ENCODE measurements at places on chromosomes 12 and 14.

DNA sequence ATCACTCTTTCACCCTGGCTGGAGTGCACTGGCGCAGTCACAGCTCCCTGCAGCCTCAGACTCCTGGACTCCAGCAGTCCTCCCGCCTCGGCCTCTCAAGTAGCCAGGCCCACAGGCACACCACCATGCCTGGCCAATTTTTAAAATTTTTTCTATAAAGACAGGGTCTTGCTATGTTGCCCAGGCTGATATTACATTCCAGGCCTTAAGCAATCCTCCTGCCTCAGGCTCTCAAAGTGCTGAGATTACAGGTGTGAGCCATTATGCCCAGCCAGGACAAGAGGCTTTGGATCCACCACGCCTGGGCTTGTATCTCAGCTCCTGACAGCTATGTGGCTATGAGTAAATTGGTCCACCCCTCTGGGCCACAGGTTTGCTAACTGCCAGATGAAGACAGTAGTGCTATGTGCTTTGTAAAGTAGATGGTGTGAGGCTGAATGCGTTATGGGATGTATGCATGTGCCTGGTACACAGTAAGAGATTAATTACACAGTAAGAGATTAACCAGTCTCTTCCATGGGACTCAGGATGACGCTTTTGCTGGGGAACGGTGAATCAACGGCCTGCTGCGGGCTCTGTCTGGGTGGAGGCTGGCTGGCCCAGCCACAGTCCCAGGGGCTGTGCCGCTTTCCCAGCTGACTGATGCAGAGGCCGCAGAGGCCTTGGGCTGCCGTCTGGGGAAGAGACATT is 53.3 kb upstream of the NCOR2 start:
- no peak for DNase-seq

- DNase-seq: no peak
Observed at GRCh38 chr14:51176839-51177238, 63.2 kb upstream of the TMX1 start.

- peak; percentile 10 for DNase-seq
Observed at GRCh38 chr14:69288011-69288771, 28.2 kb downstream of the GALNT16 start.

DNA sequence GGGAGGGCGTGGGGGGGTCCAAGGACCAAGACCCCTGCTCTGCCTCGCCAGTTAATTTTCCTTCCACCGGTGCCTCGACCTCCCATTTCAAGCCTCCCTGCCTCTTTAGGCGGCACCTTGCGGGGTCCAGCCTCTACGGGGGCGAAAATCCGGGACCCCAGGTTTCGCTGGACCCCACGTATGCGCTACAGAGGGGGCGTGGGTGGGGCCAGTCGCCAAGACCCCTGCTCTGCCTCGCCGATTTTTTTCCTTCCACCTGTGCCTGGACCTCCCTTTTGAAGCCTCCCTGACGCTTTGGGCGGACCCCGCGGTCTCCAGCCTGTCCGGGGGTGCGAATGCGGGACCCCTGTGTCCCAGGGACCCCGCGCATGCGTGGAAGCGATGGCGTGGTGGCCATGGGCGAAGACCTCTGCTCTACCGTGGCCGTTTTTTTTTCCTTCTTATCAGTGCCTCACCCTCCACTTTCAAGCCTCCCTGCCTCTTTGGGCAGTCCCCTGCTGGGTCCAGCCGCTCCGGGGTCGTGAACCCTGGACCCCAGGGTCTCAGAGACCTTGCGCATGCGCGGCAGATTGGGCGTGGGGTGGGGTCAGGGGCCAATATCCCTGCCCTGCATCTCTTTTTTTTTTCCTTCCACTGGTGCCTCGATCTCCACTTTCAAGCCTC is 324.2 kb downstream of the ALG10 start:
- DNase-seq: no peak

- no peak for DNase-seq
Observed at GRCh38 chr14:75803765-75804164, 142.7 kb downstream of the TTLL5 start.

GRCh38 chr12:30111719-30112118 is 328.0 kb upstream of the TMTC1 start:
- no peak for DNase-seq

- no peak for DNase-seq
Observed at GRCh38 chr12:70190262-70191010, 52.8 kb upstream of the CNOT2 start.

DNA sequence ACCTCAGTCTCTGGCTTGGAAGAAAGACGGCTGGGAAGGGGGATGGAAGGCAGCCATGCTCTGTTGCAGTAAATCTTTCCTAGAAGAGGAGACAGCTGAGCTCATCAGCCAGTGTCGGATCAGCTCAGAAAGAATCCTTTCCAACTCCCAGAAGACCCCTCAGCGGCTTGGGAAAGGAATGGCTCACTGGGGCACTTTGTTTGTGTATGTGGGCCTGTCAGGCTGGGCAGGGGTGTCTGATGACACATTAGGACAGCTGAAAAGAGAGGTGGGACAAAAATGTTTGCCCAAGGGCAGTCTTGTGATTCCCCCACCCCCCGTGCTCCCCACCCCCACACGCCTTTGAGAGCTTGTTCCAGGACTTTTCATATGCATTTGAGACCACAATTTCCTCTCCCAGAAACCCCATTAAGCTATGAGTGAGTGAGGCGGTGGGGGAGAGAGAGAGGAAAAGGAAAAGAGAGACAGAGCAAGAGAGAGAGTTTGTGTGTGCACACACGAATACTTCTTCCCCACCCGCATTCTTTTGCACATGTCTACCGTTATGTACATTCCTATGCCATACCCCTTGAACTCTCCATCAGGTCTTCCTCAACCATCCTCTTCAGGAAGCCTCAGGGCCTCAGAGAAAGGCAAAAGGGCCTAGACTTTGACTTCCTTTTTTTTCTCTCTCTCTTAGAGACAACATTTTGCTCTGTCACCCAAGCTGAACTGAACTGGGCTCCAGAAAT is 198.9 kb downstream of the ZFP36L1 start:
- DNase-seq: no peak

- DNase-seq: no peak
Observed at GRCh38 chr14:50123062-50123461, 6.7 kb upstream of the VCPKMT start.

DNA sequence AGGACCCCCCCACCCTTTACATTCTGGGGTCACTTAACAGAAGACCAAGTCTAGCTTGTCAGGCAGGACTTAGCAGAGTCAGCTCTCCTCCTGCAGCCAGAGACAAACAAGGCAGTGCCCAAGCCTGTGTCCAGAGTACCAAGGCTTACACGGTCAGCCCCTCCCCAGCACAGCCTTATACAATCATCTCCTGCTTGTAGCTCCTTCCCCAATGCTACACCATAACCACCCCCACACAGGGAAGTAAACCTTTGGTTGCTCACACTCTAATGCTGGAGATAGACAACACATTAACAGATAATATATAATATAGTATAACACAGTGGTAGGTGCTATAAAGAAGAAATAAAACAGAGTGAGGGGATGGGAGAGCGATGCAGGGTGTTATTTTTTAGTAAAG is 175.4 kb upstream of the PWP1 start:
- no peak for DNase-seq

GRCh38 chr14:32683679-32684078 is 255.0 kb upstream of the NPAS3 start:
- DNase-seq: no peak

GRCh38 chr14:29035134-29035533 is 268.5 kb downstream of the FOXG1 start:
- DNase-seq: no peak

DNA sequence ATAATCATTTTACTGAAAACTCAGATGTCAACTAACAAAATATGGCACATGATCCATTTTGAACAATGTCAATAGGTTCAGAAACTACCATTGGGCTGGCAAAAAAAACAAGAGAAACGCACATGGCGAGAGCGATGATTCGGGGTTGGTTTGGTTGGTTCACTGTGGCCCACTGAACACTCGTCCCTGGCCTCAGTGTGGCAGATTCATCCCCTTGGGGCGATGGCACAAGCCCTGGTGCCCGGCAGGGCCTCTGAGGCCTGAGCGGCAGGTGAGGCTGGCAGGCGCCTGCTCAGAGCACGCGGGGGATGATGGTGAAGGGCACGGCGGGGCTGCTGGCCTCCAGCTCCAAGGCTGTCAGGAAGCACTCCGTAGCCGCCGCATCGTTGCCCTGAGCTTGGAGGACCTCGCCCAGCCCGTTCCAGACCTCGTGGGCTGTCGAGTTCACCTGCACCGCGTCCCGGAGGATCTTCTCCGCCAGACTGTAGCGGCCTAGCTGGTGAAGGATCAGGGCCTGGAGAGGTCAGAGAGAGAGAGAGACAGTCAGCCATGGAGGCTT is 144.3 kb downstream of the CALM1 start:
- DNase-seq: no peak

- DNase-seq: no peak
Observed at GRCh38 chr12:14326699-14327098, 38.8 kb upstream of the ATF7IP start.

GRCh38 chr12:99600388-99600787 is 47.2 kb upstream of the GARIN6 start:
- DNase-seq: no peak

- DNase-seq: no peak
Observed at GRCh38 chr12:75587340-75588106, 76.1 kb upstream of the KRR1 start.

DNA sequence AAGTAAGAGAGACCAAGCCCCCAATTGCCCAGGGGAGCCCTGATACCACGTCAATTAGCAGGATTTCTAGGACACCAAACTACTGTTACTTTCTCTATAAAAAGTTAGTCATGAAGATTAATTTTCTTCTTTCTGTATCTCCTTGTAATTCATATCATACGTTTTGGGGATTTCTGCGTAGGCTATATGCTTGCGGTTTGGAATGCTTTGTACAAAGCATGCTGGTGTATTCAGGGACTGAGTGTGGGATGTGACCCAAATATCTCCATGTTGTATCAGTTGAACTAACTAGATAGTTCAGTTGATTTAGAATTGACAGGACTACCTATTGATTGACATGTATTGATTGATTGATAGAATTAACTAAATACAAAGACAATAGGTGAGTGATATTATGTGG is 7.7 kb downstream of the GPR33 start:
- DNase-seq: no peak

DNA sequence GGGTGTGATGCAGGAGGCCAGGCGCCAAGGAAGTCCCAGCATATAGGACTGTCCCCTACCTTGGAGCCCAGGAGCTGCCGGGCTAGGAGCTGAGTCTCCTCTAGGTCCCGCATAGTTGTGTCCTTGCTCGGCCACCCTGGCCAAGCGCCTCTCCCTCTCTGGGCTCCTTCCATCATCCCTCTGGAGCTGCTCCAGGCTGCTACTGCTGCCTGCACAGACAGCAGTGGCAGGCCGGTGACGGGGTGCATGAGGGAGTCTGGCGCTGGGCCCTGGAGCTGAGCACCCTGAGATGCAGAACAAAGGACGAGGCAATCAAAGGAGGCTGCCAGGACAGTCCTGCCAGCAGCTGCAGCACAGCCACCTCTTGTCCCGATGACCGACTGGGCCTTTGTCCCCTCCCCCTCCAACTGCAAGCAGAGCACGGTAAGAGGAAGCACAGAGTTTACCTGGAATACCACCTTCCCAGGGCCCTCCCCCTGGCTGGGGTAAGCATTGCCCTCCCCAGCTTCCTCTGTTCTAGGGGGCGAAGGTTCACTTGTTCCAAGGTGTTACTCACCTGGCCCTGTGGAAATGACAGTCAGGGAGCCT is 10.4 kb downstream of the DTX1 start:
- DNase-seq: no peak

- DNase-seq: no peak
Observed at GRCh38 chr12:52052468-52053186, 1.4 kb downstream of the NR4A1 start.

- DNase-seq: no peak
Observed at GRCh38 chr12:105948331-105948730, 190.4 kb downstream of the NUAK1 start.

- no peak for DNase-seq
Observed at GRCh38 chr12:113298861-113299545, 35.9 kb downstream of the SLC8B1 start.

DNA sequence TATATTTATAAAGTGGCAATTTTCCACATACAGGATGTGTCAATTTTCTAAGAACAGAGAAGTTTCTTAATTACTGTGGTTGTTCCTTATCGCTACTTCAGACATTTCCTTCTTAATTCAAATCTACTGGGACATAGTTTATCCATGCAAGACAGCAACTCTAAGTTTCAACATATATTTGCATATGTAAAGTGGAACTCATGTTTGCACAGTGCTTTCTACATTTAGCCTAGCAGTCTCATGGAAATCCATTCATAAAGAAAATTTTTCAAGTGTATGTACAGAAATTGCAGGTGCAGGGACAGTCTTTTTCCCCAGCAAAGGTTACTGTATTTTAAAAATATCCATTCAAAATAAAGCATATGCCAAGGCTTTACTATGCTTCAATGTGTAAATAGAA is 956.7 kb upstream of the SEL1L start:
- DNase-seq: no peak

GRCh38 chr12:55446326-55446725 is 2.5 kb downstream of the OR6C2 start:
- no peak for DNase-seq

DNA sequence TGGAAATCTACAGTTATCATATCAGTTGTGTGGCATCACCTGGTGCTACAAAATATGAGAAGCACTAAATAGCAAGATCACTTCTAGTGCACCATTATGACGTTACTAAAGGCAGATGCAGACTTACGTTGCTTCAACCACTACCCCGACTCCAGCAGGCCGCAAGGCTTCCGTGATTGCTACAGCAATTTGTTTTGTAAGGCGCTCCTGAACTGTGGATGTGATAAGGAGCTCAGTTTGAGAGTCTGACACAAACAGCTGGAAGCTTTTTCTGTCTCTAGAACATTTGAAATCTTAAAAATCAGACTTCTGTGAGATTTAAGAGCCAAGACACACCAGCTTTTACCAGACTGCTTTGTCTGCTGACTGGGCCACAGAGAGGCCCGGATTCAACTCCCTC is 57.0 kb downstream of the GCH1 start:
- no peak for DNase-seq

DNA sequence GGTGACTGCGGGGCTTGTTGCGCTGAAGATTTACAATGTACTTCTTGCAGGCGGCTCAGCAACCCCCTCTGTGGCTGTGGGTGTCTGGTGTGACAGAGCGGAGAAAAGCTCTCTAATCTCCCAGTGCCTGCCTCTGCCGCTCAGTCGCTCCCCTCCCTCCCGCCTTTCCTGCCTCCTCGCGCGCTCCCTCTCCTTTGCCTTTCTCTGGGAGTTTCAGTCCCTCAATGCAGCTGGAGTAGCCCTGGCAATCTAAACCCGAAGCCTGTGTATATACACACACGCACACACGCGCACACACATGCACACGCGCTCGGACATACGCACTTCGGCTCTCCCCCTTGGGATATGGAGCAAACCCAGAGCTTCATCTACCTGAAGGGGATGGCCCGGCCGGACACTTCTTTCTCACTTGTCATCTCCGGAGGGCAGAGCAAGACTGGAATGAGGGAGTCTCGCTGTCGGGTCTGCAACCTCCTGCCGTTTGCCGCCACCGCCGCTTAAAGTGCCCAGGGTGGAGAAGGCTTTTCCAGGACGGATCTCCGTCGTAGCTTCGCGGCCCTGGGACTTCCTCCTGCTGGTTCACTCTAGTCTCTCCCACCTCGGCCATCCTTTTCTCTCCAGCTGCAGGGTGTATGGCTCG is 599 bp upstream of the TRHDE start:
- no peak for DNase-seq

All from activated CD8-positive, alpha-beta memory T cell treated with anti-CD3 and anti-CD28 coated beads, Interleukin-2, amount 50 U/mL, for 48 hours (primary cell).